ENCODE measurements at places on chromosomes 2 and 18.

DNA sequence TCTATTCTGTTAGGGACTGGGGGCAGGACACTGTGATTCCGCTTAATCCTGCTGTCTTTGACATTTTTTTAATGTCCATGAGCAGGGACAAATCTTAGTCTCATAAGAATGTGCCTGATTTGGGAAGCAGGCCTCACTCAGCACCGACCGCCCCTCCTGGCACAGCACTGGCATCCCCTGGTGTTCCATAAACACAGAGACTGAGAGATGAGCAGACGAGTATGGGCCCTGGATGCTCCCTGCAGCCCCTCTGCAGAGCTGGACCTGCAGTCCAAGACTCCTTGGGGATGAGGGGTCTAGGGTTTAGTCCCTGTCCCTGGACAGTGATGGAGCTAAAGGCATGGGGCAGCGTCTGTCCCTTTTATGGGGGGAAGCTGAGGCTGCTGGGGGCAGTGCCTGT is 81.6 kb downstream of the NDUFA10 start:
- no peak for DNase-seq

- no peak for DNase-seq
These were observed 17.2 kb upstream of the KLHL29 start for GRCh38 chr2:23367760-23368159.

DNA sequence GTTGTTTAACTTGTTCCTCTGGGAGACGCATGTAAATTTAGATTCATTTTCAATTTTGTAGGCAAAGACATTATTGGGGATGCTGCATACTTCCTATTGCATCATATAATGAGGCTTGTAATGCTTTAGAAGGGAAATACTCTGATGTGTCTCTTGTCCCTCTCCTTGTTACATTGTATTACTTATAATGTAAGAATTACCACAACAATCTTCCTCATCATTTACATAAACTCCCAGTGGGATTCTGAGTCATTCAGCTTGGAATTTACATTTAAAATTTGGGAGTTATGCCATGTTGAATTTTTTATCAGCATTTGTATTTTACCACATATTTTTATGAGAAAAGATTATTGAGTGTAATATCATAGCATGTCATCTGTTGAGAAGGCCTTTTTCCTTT is 963.4 kb upstream of the NRXN1 start:
- DNase-seq = no peak

- no peak for DNase-seq
These were observed 1288.0 kb upstream of the ZEB2 start for GRCh38 chr2:145807968-145808367.

- DNase-seq = no peak
These were observed 7.2 kb upstream of the NEU4 start for GRCh38 chr2:241801611-241802420.

- DNase-seq = no peak
These were observed 46.3 kb upstream of the RTN4 start for GRCh38 chr2:55096586-55096985.
